ENCODE measurements at places on chromosomes 6 and 20. TPM values are rescaled to one million over a fixed set of nuclear protein-coding genes. Genes with fewer than 3 reads are reported as not detected.
A peak's percentile ranks its signal among the peaks of the same experiment; 100 is the strongest.

DNA sequence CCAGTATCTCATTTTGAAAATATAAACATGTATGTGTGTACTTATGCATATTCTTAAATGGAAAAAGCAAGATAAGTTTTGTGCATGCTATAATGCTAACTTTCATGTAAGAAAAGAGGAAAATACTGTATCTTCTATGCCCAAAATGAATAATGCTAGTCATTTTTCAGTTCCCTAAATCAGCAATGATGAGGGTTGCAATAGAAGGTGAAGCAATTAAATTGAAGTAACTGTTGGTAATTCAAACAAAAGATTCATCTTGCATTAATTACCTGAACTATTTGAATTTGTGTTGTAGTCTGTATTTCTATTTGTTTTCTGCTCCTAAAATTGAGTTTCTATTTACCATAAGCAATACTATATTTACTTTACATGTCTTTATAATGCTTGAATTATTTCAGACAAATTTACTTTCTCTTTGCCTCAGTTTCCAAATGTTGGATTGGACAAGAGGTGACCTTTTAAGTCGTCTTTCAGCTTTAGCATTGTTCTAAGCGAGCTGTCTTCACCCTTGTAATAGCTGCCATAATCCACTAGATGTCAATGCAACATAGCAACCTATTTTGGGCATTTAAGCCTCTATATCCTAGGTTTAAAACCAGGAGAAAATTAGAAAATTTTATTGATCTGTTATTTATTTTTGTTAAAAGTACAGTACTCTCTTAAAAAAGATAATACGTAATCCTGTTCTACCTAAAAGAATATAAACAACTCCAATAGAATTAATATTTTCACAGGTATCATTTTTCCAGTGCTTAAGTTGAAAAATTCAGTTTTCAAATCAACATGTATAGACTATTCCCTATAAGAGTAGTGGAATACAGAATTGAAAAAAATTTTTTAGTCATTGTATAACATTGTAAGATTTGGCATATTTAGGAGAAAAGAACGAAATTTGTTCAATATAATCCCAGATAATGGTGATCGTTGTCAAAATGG, 52.3 kb upstream of the IFNGR1 start:
- peak; percentile 66 for DNase-seq

DNA sequence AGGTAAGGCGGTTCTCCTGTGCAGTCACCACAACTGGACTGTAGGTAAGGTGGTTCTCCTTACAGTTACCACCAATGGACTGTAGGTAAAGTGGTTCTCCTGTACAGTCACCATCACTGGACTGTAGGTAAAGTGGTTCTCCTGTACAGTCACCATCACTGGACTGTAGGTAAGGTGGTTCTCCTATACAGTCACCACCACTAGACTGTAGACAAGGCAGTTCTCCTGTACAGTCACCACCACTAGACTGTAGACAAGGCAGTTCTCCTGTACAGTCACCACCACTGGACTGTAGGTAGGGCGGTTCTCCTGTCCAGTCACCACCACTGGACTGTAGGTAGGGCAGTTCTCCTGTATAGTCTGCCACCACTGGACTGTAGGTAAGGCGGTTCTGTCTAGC, 212.3 kb downstream of the TFAP2A start:
- DNase-seq, result no peak

DNA sequence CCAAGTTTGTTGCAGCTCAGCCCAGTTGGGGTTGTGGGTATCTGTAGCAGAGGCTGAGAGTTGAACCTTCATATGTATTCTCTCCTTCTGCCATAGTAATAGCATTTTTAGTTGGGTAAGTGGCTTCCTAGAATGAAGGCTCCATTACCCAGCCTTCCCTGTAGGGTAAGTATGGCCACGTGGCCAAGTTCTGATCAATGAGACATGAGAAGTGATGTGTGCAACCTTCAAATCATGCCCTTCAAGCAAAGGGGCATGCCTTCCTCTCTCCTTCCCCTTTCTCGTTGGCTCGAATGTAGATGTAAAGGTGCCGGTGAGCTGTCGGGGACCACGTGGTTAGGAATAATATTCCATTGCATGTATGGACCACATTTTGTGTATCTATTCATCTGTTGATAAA, 12.7 kb upstream of the TRAF3IP2 start:
- no peak for DNase-seq

DNA sequence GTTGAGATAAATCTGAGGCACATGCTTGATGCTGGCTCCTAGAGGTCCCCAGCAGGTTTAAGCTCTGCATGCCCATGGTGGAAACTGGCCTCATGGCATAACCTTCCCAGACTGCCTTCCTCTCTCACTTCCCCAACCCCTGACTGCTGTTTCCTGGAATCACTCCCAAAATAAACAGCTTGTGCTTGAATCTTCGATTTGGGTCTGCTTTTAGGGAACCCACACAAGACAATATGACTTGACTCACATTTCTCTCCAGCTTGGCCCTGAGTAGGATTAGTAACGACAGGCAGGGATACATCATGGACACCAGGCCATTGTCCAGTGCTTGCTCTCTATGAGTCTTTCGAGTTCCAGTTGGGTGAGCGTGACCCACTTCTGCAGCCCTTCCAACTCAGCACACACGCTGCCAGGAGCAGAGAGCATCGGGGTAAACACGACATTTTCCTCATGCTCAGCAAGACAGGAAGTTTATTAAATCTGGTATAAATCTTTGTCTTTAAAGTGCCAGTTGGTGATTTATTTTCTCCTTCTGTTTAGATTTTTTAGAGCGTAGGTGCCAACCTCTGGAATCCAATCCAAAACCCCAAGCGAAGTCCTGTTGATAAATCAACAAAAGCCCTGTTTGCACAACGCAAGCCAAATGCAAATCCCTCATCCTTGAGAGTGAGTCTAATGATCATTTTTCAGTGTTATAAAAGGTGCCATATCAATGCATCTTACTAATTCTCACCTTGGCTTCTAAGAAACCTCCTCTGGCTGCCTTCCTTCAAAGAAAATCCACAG, 135.0 kb downstream of the FOXA2 start:
- DNase-seq, result peak; percentile 20

DNA sequence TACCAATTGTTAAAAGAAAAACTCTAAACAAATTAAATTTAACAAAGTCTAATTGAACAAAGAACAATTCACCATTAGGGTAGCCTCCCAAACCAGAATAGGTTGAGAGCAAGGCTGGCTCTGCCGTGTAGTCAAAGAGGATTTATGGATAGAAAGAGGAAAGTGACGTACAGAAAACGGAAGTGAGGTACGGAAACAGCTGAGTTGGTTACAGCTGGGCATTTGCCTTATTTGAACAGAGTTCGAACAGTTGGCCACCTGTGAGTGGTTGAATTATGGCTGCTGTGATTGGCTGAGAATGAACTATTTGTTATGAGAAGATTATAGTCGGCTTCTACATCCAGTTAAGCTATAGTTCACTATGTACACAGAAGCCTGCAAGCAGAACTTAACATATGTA, 18.5 kb upstream of the ISM1 start:
- DNase-seq, result no peak

DNA sequence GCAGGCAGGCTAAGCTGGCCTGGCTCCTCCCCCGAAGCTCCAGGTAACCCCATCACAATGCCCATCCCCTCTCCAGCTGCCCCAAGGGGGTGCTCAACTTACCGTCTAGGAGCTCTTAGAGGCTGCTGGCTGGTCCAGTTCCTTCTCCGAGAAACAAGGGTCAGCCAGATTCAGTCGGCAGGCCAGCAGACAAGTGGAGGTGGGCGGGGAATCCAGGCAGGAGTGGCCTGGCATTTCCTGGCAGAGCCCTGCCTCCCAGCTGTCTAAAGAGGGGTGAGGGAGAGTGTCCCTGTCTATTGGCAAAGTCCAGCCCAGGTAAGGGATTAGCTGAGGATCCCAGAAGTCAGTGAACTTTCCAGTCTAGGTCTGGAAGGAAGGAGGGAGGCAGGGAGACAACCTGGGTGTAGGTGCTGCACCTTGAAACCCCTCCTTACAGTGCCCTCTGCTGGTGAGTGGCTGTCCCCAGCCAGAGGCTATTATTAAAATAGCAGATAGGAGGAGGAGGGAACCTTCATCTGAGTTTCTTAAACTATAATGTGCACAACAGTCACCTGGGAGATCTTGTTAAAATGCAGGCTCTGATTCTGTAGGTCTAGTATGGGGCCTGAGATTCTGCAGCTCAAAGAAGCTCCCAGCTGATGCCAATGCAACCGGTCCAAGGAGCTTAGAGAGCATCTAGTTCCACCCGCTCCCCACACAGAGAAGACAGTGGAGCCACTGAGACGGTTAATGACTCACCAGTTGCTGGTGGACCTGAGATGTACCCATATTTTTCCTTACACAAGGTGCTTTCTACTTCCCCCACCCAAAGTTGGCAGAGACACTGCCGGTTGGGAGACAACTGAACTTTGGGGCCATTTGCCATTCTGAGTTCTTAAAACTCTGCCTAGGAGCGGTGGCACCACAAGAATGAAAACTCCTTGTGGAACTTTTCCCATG, at the start of gene UNC5CL:
Gene UNC5CL (minus strand): TSS at position 162 of the 939 bp plus-strand sequence. CDS start 4,147 bp downstream, outside the sequence.
- DNase-seq, result no peak

GRCh38 chr6:11197175-11197536, 35.3 kb downstream of the NEDD9 start:
- peak; percentile 72 for DNase-seq

GRCh38 chr20:63748934-63749270, 9.3 kb downstream of the SLC2A4RG start:
- no peak for DNase-seq

GRCh38 chr6:134183844-134184243, 131.4 kb upstream of the SLC2A12 start:
- no peak for DNase-seq

GRCh38 chr6:158472447-158472846, 87.4 kb upstream of the TMEM181 start:
- DNase-seq, result no peak

GRCh38 chr6:6131492-6132109, 124.9 kb upstream of the NRN1 start:
- no peak for DNase-seq

DNA sequence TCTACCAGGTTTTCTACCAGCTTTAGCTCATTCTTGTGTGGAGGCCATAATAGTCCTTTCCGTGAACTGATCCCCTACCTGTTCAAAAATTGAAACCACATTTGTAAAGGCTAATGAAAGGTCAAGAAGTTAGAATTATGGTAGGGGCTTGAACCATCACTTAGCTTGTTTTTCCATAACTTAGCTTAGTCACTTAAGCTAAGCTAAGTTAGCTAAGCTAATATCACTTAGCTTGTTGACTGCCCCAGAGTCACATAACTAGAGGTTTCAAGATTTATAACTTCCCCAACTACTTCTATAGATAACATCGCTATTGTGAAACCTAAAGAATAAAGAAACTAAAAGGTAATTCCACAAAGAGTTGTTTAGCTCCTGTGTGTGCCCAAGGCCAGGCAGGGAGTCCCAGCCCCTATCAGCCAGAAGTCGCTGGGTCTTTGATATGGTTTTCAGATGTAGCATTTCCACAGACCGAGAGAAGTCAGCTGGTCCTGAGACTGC, 131.8 kb downstream of the VEGFA start:
- DNase-seq, result no peak

GRCh38 chr6:87139236-87139635, 16.1 kb upstream of the ZNF292 start:
- DNase-seq, result peak; percentile 13

- no peak for DNase-seq
Measured at GRCh38 chr20:37749218-37749617, 55.4 kb downstream of the CTNNBL1 start.

DNA sequence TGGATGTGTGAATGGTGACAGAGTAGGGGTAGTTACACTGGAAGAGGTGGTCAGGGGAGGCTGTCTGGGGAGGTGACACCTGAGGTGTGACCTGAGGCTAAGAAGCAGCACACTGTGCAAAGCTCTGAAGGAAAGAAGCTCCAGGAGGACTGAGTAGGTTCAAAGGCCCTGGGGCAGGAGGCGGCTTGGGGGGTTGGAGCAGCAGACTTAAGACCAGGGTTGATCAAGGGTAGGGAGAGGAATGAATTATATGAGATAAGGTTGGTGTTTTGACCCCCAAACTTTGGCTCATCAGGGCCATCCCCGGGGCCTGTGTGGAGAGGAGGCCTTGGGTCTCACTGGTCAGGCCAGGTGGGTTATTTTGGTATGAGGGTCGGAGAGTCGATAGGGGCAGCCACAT, 166.1 kb downstream of the GRM4 start:
- DNase-seq, result no peak

DNA sequence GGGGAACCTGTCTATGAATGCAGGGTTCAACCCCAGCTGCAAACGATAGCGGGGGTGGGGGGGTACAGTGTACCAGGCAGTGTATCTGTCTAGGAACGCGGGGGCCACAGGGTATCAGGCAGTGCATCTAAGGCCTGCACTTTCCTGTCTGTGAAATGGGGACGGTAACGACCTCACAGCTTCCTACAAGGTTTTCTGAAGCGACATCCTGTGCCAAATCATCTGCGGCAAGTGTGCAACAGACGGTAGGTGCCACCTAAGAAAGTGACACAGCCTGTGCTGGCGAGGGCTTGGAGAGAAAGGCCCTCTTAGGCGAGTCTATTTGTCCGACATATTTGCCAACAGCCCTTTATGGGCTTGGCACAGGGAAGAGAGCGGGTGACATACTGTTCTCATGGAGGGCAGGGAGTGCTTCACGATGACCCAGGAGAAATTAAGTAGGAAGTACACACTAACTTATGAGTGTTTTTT, 3.8 kb downstream of the DIDO1 start:
- DNase-seq, result no peak

GRCh38 chr6:96391776-96392360, 129.7 kb upstream of the UFL1 start:
- DNase-seq, result peak; percentile 71

GRCh38 chr20:23139524-23139923, 53.4 kb upstream of the CD93 start:
- DNase-seq, result peak; percentile 64

DNA sequence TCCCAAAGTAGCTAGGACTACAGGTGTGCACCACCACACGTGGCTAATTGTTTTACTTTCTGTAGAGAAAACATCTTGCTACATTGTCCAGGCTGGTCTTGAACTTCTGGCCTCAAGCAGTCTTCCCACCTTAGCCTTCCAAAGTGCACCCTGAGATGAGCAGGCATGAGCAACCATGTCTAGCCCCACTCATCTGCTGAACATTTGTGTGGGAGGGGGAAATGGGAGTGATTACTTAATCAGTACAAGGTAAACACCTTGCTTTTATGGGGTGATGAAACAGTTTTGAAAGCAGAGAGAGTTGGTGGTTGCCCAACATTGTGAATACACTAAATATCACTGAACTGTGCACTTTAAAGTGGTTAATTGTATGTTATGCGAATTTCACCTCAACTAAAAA, 5.3 kb downstream of the APMAP start:
- no peak for DNase-seq

GRCh38 chr20:15576411-15576810, 996.8 kb downstream of the KIF16B start:
- DNase-seq, result peak; percentile 78

CTCFL gene
- total RNA-seq, result 2.6 TPM

HLA-DPA1 gene
- 24.8 TPM for total RNA-seq

ASIP gene
- not detected for total RNA-seq

IGF2R gene
- 54.2 TPM for total RNA-seq

MAP3K7 gene
- total RNA-seq, result 30.8 TPM

UQCC2 gene
- total RNA-seq, result 8.2 TPM

ZBP1 gene
- 0.48 TPM for total RNA-seq

EYA4 gene
- 11.1 TPM for total RNA-seq

HLA-DQB2 gene
- total RNA-seq, result 0.96 TPM

TPD52L1 gene
- total RNA-seq, result 155 TPM

SYNDIG1 gene
- 6.3 TPM for total RNA-seq

Data from umbilical cord (tissue), 2 donors.